Right forelimb (tissue), 1 donor: ENCODE measurements at places on chromosomes 16 and 17.

GRCh38 chr17:82325286-82326180, 8.0 kb downstream of the SECTM1 start:
- no peak for DNase-seq

- DNase-seq, result no peak
These were observed 30.9 kb upstream of the FOXF1 start for GRCh38 chr16:86479419-86479818.

- no peak for DNase-seq
These were observed 192.6 kb downstream of the MYO1D start for GRCh38 chr17:32684087-32684958.

- DNase-seq, result no peak
These were observed 12.1 kb downstream of the TELO2 start for GRCh38 chr16:1505073-1505844.

DNA sequence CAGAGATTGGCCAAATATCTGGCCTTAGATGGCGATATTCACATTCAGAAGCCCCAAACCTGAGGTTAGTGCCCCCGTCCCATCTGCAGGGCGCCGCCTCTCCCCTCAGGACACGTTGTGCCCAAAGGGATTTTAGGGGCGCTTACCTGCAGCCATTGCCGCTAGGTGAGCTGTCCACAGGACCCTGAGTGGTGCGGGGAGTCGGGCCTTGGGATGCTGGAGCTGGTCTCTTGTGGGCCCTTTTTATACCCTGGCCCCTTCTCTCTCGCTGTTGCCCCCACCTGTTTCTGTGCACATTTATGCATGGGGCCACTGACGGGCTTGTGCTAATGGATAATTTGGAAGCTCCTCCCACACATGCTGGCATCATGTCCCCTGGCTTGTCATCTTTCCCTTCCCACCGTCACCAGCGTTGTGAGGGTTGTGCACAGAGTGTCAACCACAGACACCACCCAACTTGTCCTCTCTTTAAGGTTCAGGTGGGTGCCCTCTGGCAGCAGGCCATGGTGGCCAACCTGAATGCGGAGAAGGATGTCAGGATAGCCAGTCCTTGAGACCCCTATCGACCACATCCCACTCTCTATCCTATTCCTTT, at the start of gene CSHL1:
Gene CSHL1 (minus strand): TSS at position 218 of the 595 bp plus-strand sequence. CDS start 62 bp downstream, at position 156.
- DNase-seq, result no peak

GRCh38 chr17:41322094-41322902, 6.8 kb upstream of the KRTAP17-1 start:
- DNase-seq, result no peak
